ENCODE measurements at places on chromosomes 7 and 10.
A peak's percentile ranks its signal among the peaks of the same experiment; 100 is the strongest.

DNA sequence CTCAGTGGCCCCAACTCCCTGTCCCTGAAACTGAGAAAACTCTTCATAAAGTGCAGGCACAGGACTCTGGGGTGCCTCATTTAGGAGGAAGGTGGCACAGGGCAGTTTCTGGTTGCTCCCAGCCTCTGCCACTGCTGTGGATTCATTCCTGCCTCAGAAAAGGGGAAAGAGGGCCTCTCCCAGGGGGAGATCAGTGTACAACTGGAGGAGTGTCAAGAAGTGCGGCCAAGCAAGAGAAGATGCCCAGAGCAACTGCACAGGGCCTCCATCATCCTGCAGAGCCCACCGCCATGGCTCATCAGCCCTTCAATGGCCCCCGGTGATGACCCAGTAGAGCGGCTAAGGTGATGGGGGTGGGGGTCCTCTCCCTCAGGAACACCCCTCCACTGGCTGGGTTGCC lies 150.3 kb downstream of the PLXNA4 start:
- DNase-seq = no peak

DNA sequence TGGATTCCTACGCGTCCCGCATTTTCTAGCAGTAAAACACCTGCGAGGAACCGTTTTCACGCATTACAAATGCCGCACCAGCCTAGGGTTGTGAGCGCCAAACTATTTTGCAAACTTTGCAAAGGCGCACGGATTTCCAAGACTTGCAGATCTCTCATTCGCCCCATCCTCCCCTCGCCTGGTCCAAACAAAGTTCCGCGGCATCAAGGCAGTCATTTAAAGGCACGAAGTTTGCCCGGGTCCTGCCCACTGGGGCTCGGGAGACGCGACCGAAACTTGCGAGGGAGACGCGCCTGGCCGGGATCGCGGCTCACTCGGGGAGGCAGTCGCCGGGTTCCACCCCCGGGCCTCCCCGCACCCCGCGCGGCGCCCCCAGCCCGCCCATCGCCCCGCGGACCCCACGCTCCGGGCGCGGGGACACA lies 613 bp downstream of the USP6NL start:
- DNase-seq = no peak

- no peak for DNase-seq
These were observed 54.3 kb downstream of the RBM17 start for GRCh38 chr10:6143181-6143580.

GRCh38 chr10:80659289-80659688 lies 121.6 kb downstream of the SH2D4B start:
- no peak for DNase-seq

GRCh38 chr10:122786269-122786668 lies 59.4 kb downstream of the CUZD1 start:
- no peak for DNase-seq

DNA sequence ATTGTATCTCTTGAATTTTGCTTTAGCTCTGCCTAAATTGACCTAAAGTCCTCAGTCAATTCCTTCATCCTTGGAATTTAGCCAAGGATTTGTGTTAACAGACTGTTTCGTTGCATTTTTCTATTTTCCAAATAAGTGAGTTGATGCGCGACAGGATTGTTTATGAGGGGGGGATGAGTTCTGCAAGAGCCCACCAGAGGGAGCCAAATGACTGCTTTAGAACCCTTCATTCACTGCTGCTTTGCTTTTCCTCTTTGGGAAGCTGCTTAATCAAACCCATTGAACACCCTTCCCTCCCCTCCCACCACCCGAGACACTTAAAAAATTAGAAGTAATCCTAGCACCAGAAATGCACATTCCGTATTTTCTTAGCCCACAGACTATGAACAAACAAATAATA lies 33.7 kb upstream of the PTF1A start:
- DNase-seq = no peak

DNA sequence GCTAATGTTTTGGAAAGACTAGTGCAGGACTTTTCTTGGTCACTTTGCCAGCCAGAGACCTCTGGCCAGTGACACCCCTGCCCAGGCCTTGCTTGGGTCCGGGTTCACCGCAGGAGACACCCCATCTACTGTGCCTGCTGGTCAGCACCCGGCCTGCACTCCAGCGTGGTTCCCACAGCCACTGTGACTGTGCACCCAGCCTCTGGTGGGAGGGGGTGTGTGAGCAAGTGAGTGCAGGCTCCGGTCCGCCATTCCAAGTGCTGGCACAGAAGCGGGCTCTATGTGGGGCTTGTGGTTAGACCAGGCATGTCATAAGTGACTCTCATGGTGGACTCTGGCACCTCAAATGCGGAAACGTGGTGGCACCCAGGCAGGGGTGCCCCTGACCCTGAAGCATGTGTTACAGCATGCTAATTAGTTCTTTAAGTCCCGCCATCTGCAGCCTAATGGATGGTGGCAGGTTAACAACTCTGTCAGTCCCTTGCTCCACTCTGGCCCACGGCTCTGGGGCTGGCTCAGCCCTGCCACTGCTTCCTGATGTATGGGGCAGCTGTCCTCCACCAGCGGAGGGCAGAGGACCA lies 311.9 kb upstream of the HGF start:
- DNase-seq = peak; percentile 66

GRCh38 chr7:66050990-66051448 lies 24.6 kb upstream of the ASL start:
- no peak for DNase-seq

- DNase-seq = no peak
These were observed 105.6 kb downstream of the NSUN6 start for GRCh38 chr10:18545621-18546305.

GRCh38 chr7:80216996-80217842 lies 82.6 kb downstream of the GNAI1 start:
- DNase-seq = no peak

- DNase-seq = no peak
These were observed 14.5 kb downstream of the HIPK2 start for GRCh38 chr7:139763330-139763729.

GRCh38 chr10:79397575-79398303 lies 47.7 kb downstream of the ZCCHC24 start:
- no peak for DNase-seq

DNA sequence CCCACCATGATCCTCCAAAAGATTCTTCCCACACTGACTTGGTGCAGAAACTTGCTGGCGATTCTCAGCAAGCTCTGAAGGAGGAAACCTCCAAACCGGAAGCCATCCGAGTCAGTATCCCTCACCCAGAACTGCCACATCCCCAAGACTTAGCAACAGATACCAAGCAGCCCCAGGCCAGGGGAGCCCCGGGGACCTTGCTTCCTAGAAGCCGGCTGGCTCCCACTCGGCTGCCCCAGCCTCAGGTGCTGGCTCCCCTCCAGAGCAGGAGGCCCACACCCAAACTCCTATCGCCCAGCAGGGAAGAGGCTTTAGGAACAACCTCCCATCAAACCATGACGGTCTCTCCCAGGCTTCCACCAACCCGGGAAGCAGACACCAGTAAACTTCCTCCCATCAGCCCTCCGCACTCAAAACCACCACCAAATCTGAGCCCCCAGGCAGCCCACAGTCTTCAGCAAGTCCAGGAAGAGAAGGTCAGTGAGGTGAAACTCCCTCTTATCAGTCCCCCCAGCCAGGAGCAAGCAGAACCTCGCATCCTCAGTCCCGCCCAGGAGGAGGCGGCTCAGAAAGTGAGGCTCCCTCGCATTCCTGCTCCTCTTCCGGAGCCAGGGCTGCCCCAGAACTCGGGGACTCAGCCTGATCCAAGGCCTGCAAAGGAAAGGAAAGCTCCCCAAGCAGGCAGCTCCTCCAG lies 82.3 kb downstream of the LRGUK start:
- DNase-seq = no peak

DNA sequence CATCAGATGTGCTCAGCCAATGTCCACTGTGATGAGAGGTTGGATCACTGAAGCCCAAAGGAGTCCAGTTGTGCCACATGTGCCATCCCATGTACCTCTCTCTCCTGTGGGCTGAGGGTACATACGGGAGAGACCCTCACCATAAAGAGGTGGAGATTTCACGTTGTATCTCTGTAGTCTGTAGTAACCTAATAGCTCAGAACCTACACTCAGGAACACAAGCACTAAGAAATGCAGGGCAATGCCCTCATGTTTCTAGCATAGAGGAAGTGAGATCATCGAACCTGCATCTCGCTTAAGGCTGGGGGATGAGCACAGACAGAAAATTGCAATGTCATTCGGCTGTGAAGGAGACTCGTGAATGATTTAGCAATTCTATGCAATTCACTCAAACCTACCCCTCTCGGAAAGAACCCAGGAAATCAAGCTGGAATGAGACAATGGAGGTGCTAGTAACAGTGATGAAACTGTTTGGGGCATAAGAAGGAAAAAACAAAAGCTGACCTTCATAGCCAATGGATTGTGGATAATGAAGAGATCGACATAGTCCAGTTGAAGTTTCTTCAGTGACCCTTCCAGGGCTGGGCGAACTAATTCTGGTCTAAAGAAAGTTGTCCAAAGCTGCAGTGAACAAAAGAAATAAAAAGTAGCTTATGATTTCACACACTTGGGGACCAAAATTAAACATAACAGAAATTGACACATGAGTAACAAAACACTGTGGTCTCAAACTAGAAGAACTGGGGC lies 80.3 kb upstream of the UCN3 start:
- no peak for DNase-seq

DNA sequence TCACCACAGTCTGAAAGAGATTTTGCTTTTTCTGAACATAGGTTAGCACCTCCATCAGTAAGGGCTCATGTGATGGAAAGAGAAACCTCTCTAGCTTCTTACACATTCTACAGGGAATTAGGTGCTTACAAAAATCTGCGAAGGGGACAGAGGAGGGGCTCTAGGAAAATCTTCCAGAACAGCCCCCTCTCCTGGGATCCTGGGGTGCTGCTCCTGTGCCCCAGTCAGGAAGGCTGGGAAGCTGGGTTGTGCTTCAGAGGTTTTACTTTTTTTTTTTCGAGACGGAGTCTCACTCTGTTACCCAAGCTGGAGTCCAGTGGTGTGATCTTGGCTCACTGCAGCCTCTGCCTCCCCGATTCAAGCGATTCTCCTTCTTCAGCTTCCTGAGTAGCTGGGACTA lies 7.5 kb upstream of the FAM171A1 start:
- no peak for DNase-seq

DNA sequence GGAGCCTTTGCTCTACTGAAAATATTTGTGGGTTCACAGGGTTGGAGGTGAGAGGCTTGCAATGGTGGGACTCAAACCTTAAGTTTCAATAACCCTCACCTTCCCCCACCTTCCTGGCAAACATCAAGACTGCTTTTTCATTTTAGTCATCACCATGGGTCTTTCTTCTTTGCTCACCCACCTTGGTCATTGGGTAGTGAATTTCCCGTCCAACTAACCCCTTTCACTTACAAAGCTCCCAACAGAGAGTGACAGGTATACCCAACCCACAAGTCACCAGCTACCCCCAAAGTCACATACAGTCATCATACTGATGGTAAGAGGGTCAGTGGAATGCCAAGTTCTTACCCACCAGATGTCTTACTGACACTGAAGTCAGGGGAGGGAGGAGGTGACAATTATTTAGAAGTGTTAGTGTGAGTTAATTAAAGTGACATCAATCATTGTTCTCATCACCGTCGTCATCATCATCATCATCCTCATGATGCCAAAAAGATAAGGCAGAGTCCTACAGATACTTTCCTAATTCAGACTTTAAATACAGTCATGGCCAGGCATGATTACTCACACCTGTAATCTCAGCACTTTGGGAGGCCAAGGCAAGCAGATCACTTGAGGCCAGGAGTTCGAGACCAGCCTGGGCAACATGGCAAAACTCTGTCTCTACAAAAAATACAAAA lies 49.0 kb downstream of the PIK3AP1 start:
- no peak for DNase-seq

DNA sequence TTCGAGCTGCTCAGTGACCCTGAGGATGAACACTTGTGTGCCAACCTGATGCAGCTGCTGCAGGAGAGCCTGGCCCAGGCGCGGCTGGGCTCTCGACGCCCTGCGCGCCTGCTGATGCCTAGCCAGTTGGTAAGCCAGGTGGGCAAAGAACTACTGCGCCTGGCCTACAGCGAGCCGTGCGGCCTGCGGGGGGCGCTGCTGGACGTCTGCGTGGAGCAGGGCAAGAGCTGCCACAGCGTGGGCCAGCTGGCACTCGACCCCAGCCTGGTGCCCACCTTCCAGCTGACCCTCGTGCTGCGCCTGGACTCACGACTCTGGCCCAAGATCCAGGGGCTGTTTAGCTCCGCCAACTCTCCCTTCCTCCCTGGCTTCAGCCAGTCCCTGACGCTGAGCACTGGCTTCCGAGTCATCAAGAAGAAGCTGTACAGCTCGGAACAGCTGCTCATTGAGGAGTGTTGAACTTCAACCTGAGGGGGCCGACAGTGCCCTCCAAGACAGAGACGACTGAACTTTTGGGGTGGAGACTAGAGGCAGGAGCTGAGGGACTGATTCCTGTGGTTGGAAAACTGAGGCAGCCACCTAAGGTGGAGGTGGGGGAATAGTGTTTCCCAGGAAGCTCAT lies 1.1 kb downstream of the DDIT4 start:
- peak; percentile 94 for DNase-seq

- no peak for DNase-seq
These were observed 105.8 kb downstream of the ARHGAP21 start for GRCh38 chr10:24617771-24618396.

DNA sequence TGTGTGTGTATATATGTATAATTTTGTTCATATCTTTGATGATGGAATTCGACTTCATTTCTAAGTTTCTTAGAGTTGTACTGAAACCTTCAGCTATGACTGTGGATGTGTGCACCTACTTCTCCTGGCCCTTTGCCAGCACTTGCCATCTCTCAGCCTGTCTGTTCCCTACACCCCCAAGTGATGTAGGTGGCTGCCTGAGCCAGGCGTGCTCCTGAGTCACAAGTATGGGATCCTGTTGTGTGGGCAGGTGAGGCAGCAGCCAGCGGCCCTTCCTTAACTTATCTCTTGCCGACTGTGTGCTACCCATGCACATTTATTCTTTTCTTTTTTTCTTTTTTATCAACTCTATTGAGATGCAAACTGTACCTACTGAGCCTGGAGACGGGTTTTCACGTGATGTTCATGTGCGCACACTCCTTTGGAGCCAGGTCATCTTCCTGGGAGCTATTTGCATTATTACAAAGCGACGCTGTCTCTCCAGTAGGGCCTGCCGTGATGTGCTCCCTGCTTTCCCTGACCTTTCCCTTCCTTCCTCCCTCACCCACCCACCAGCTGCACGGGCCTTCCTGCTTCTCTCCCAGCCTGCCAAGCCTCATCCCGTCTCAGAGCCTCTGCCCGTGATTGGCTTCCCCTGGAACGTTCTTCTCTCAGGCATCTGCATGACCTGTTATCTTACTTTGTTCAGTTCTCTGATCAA lies 31.3 kb upstream of the GALNT11 start:
- no peak for DNase-seq

DNA sequence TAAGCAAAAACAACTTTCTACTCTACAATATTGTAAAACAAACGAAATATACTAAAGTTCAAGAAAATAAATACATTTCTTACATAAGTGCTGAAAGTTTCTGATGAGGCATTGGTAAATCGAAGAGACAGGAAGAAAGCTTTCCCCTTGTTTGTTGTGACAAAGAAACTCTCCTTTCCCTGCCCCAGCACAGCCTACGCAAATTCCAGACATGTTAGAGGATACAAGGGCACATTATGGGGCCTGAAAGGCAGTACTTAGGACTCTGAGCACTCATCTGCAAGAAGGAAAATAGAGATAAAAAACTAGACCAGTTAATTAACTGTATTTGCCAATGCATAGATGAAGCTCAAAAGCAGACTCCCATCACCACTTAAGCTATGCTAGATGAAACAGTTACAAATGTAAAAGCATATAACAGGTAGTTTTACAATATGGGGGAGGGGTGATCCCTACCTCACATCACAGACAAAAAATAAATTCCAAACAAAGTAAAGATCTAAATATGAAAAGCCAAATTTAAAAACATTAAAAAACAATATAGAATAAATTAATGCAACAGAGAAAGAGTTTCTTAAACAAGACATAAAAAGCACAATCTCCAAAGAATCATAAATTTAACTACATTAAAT lies 21.8 kb downstream of the ARHGAP19 start:
- DNase-seq = no peak
